ENCODE measurements at places on chromosomes 3 and 15. TPM values are rescaled to one million over a fixed set of nuclear protein-coding genes. Genes with fewer than 3 reads are reported as not detected.

Gene RGMA
- 10.4 TPM for total RNA-seq

Gene ZNF80
- not detected for total RNA-seq

Gene SLC28A1
- total RNA-seq, result not detected

DNA sequence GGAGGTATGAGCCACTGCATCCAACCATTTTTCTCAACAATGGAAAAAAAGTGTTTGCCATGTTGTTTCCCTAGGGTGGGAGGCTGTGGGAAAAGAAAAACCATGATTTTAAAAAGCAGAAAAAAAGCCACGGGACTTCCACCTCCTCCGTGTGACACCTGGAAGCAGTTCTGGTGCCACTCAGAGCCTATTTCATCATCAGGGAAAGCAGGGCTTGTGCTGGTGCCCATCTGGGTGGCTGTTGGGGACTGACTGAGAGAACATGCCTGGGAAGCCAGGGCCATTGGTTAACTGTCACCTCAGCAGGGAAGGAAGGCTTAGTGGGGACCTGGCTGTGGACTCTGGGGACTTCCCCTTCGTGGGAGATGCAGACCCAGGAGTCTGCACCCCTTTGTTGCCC lies 7.3 kb downstream of the RNU5B-1 start:
- DNase-seq, result no peak

DNA sequence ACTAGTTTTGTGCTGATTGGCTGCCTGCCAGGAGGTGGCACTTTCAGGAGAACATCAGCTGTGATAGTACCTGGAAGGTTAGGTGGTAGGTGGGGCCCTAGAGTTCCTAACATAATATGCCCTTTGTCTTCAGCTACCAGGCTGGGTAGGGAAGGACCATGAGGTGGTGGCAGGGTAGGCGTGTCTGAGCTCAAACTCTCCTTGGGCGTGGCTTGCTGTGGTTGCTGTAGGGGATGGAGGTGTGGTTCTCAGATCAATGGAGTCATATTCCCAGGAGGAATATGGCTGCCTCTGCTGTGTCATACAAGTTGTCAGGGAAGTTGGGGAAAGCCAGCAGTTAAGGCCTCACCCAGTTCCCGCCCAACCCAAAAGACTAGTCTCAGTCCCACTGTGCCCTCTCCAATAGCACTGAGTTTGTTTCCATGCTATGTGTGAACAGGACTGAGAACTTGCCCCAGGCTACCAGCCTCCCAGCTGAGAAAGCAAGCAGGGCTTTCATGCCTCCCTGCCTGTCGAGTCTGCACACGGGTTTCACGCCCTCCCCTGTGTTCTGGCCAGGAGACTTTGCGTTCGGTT lies 107.7 kb downstream of the CHCHD4 start:
- no peak for DNase-seq

DNA sequence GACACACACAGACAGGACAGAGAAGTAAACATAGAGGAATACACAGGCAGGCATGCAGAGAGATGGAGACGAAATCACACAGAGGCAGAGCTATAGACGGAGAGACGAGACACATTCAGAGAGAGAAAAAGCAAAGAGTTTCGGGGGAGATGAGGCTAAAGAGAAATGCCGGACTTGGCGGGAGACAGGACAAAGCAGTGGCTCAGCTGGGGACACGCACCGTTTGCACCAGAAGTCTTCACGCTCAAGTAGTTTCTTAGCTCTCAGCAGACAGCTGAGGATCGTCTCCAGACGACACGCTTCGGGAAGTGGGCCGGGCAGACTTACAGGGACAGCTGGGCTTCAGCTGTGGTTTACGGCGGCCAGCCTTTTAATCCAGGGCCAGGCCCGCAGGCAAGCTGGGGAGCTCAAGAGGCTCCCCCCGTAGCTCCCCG lies 56.2 kb upstream of the DLG1 start:
- DNase-seq, result peak; percentile 71

DNA sequence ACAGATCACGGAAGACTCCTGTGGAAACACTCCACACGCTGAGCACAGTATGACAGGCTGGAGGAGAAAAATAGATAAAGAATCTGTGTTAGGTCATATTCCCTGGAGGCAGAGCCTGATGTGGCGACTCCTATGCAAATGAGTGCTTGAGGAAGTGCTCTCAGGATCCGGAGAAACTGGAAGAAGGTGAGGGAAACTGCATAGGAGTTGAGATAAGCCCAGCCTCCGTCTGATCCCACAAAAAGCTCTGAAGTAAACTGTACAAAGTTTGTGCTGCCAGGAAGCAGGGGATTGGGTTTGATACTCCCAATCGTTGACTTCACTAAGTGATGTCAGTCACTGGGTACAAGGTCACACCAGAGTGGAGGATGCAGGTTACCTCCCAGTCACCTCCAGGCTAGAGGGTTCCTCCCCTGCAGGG lies 33.4 kb downstream of the OSBPL10 start:
- DNase-seq, result no peak

DNA sequence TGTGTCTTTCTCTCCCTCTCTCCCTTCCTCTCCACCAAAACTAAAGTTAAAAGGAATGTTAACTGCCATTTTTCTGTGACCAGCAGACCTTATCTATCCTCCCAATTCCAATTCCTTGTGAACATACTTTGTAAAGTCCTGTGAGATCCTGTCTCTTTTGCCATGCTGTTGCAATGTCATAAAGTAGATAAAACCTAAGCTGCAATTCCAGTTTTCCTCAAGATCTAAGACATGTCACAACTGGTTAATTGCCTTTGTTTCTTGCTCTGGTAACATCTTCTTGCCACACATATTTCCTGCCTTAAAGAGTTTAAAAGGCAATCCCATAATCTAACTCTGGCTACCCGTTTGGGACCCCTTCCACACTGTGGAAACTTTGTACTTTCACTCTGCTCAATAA lies 188.7 kb downstream of the PYDC2 start:
- no peak for DNase-seq

DNA sequence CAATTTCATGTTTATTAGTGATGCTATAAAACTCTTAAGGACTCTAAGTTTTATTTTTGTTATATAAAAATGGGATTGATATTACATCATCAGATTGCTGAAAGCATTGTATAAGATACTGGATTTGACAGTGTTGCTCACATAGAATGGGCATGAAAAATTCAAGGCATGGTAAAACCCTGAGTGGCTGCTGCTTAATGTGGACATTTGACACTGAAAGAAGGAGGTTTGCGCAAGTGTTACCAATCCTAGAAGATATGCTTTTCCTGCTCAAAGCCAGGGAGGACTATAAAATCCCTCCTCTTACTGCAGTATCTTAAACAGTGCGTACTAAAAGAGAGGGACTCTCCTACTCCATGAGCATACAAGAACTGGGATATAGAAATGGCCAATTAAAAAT lies 65.8 kb upstream of the PTX3 start:
- DNase-seq, result no peak
